Ovary (tissue), 10 donors: ENCODE measurements at places on chromosomes 7 and 10. TPM values are rescaled to one million over a fixed set of nuclear protein-coding genes. Genes with fewer than 3 reads are reported as not detected.

DNA sequence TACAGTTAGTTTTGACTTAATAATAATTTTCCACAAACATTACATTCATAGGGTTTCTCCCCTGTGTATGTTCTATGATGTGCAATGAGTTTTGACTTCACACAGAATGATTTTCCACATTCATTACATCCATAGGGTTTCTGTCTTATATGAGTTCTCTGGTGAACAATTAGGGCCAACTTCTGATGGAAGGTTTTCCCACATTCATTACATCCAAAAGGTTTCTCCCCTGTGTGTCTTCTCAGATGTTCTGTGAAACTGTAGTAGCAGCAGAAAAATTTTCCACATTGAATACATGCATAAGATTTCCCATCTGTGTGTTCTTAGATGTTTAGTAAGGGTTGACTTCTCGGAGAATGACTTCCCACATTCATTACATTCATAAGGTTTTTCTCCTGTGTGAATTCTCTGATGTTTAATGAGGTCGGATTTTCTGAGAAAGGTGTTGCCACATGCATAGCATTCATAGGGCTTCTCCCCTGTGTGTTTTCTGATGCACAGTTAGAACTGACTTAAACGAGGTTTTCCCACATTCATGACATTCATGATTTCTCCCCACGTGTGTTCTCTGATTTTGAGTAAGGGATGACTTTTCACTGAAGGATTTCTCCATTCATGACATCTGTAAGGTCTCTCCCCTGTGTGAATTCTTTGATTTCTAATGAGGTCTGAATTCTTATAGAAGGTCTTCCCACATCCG, 118.5 kb downstream of the ZNF33B start:
- no peak for DNase-seq

- peak; percentile 86 for DNase-seq
These were observed at the start of gene FGFR2 for GRCh38 chr10:121598263-121599249. Gene FGFR2 (minus strand): TSS chr10:121598444. CDS start chr10:121593817, 4,627 bp downstream.

Gene MACC1
- 1.2 TPM for total RNA-seq

DNA sequence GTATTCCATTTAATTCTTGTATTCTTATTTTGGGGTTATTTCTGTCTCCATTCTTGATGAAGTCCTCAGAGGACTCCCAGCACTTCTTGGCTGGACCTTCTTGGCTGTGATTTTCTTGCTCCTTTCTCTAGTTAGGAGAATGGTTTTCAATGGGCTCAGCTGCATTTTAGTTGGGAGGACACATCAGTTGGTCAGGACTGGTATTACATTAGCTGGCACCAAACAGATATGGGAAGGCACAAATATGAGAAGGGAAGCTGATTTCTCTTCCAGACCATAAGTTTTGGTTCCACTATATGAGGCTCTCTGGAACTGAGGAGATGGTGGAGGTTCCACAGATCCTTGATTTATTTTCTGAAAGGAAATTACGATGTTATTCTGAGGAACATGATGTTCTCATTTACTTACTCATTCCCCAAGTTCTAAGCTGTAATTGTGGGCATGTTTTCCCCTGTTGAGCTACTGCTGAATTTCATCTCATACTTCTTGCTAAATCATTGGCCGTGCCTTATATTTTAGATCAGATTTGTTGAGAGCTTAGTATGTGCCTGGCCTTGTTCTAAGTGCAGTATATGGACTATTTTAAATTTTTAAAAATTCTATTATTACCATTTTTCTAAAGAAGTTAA, 261.0 kb downstream of the THSD7A start:
- no peak for DNase-seq

DNA sequence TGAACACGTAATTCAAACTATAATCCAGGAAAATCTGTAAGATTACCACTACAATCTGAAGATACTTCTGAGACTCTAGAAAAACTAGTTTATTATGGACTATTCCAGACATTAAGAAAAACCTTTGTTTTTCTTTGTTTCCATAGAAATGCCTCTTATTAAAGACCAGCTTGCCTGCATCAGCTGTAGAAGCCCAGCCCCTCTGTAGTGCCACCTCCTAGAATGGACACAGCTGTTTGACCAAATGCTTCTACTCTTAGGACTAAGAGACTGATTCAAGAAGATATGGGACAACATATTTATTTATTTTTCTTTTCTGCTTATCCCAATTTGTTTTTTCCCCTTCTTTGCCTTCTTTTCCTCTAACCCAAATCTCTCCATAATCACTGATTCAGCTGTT, 93.8 kb downstream of the CXCL12 start:
- no peak for DNase-seq
